ENCODE measurements at places on chromosomes 12 and 14. TPM values are rescaled to one million over a fixed set of nuclear protein-coding genes. Genes with fewer than 3 reads are reported as not detected.

ALDH2 gene
- total RNA-seq, result 44.0 TPM

- peaks cover 15% of the 10 kb centered on the region for H3K36me3 ChIP-seq
- no peak for DNase-seq
- no peaks in the 10 kb centered on the region for H3K27me3 ChIP-seq
- H3K27ac ChIP-seq, result no peak overlapping the region
- no peak overlapping the region for H3K4me3 ChIP-seq
These were observed 199.9 kb upstream of the RTL1 start for GRCh38 chr14:101103321-101103901.

DNA sequence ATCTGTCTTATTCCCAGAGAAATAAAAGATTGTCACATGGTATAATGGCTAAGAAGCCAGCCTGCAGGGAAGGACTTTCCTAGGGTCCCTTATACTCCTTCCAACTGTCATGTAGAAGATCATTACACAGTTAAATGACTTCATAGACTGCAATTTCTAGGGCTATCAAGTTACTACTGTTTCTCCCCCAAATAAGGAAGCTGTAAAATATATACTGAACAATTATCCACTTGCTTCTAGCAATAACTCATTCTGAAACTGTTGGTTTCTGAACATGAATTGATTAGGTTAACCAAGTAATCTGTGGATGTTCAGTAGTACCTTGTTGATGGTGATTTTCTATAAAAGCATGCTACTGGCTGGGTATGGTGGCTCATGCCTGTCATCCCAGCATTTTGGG is 44.6 kb downstream of the A2ML1 start:
- peaks cover 4% of the 10 kb centered on the region for H3K36me3 ChIP-seq
- no peak overlapping the region for H3K27ac ChIP-seq
- no peak for DNase-seq
- H3K4me1 ChIP-seq, result no peaks in the 10 kb centered on the region

GRCh38 chr14:101090976-101091375 is 187.5 kb upstream of the RTL1 start:
- H3K27ac ChIP-seq, result no peak overlapping the region
- DNase-seq, result no peak
- no peak overlapping the region for H3K4me3 ChIP-seq
- no peaks in the 10 kb centered on the region for H3K4me1 ChIP-seq
- no peaks in the 10 kb centered on the region for H3K36me3 ChIP-seq

CFAP73 gene
- not detected for total RNA-seq

KRT85 gene
- total RNA-seq, result not detected

DNA sequence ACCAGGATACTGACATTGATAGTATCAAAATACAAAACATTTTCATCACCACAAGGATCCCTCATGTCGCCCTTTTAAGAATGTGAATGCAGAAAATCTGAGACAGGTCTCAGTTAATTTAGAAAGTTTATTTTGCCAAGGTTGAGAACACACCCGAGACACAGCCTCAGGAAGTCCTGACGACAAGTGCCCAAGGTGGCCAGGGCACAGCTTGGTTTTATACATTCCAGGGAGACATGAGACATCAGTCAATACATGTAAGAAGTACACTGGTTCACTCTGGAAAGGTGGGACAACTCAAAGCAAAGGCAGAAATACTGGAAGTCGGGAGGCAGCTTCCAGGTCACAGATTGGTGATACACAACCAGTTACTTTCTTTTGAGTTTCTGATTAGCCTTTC is 235.2 kb upstream of the KRR1 start:
- no peak overlapping the region for H3K27ac ChIP-seq
- no peak for DNase-seq
- peaks cover 6% of the 10 kb centered on the region for H3K4me1 ChIP-seq
- H3K36me3 ChIP-seq, result no peaks in the 10 kb centered on the region
- no peaks in the 10 kb centered on the region for H3K27me3 ChIP-seq

DNA sequence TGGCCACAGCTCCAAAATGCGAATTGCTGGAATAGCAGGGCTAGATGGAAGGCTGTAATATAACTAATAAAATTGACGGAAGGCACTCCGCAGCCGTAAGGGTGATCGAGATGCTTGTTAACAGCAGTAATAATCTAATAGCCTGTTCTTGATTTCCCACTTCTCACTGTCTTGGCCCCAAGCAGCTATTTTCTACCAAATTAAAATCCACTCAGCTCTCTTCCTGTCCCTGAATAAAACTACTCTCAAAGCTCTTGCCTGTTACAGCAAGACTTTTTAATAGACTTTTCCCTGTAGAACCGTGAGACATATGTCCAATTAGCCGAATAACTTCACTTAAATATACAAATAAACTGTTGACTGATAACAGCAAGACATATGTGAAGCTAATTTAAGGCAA is 38.0 kb downstream of the ADCK1 start:
- no peaks in the 10 kb centered on the region for H3K36me3 ChIP-seq
- H3K27ac ChIP-seq, result no peak overlapping the region
- DNase-seq, result no peak
- no peaks in the 10 kb centered on the region for H3K4me1 ChIP-seq
- no peak overlapping the region for H3K4me3 ChIP-seq

LAG3 gene
- total RNA-seq, result 1.7 TPM

STAC3 gene
- total RNA-seq, result 2.0 TPM

GRCh38 chr12:64992641-64993040 is 128.5 kb downstream of the WIF1 start:
- H3K27ac ChIP-seq, result peak overlapping the region; percentile 78
- H3K27me3 ChIP-seq, result no peaks in the 10 kb centered on the region
- peaks cover 23% of the 10 kb centered on the region for H3K36me3 ChIP-seq
- no peak overlapping the region for H3K4me3 ChIP-seq
- DNase-seq, result peak; percentile 80

CCDC88C gene
- total RNA-seq, result 52.4 TPM

CIDEB gene
- not detected for total RNA-seq

GRCh38 chr12:97022536-97023230 is 115.6 kb downstream of the NEDD1 start:
- no peak overlapping the region for H3K27ac ChIP-seq
- no peaks in the 10 kb centered on the region for H3K36me3 ChIP-seq
- no peaks in the 10 kb centered on the region for H3K4me1 ChIP-seq
- no peaks in the 10 kb centered on the region for H3K27me3 ChIP-seq
- DNase-seq, result no peak

DNA sequence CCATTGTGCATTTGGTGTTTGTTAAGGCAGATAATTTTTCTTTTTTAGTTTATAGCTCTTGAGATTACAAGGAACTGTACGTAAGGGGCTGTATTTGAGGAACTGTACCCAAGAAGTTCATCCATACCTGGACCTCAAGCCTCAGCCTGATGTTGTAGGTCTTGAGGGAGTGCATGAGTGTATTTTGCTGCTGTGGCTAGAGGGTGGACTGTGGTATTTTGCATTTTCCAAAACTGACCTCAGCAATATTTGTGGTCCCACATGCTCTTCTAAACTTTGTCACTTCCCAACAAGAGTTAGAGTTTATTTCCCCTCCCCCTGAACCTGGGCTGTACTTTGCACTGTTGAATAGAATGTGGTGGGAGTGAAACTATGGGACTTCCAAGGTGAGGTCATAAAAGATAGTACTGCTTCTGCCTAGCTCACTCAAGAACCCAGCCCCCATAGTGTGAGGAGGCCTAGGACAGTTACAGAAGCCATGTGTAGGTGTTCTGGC is 42.2 kb upstream of the FBXO33 start:
- no peak overlapping the region for H3K4me3 ChIP-seq
- no peak overlapping the region for H3K27ac ChIP-seq
- H3K27me3 ChIP-seq, result no peaks in the 10 kb centered on the region

SCYL2 gene
- 41.4 TPM for total RNA-seq

DNA sequence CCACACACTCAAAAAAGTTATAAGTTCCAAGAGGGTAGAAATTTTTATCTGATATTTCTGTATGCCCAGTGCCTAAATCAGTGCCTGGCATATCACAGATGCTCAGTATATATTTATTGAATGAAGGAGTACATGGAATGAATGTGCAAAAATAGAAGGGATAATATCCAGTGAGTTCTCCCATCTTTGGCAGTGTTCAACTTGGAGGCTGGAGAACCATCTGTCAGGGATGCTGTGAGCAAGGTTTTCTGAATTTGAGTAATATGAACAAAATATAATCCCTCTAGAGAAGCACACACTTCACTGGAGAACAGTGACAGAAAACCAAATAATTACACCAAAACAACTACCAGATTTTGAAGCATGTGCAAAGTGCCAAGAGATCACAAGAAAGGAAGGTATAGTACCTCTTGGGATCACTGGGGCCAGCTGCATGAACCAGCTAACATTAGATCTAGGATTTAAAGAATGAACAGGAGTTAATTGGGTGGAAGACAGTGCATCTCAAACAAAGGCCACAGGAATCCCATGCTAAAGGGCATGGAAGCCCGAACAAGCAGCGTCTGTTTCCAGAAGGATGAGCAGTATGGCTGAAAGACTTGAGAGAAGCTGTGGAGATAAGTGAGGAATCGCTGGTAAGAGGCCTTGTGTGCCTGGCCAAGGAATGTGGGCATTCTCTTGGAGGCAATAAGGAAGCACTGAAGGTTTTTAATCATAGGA is 11.5 kb downstream of the SLC8A3 start:
- H3K4me3 ChIP-seq, result no peak overlapping the region
- H3K27me3 ChIP-seq, result no peaks in the 10 kb centered on the region
- H3K36me3 ChIP-seq, result no peaks in the 10 kb centered on the region

DNA sequence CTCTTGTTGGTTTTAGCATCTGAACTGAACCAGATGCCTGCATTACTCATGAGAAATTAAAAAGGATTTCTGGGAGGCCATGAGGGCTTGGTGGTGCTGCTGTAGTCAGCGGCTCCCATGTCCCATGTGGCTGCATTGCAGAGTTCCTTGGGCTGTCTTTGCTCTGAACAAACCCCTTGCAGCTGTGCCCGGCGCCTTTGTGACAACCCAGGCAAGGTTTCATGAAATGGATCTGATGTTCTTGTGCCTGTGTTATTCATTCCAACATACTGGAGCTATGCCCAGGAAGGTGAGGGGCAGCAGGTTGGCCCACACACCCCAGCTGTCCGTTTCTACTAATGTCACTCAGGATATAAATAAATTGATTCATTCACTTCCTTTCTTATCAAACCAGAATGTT is 40.8 kb downstream of the TGFB3 start:
- no peak overlapping the region for H3K27ac ChIP-seq
- no peak for DNase-seq
- H3K36me3 ChIP-seq, result no peaks in the 10 kb centered on the region
- H3K4me1 ChIP-seq, result no peaks in the 10 kb centered on the region

- no peak overlapping the region for H3K27ac ChIP-seq
- no peak for DNase-seq
- no peaks in the 10 kb centered on the region for H3K27me3 ChIP-seq
- no peak overlapping the region for H3K4me3 ChIP-seq
- no peaks in the 10 kb centered on the region for H3K4me1 ChIP-seq
These were observed 14.8 kb upstream of the BCL11B start for GRCh38 chr14:99286761-99287160.

HOXC6 gene
- total RNA-seq, result not detected

TMPRSS12 gene
- not detected for total RNA-seq

DNA sequence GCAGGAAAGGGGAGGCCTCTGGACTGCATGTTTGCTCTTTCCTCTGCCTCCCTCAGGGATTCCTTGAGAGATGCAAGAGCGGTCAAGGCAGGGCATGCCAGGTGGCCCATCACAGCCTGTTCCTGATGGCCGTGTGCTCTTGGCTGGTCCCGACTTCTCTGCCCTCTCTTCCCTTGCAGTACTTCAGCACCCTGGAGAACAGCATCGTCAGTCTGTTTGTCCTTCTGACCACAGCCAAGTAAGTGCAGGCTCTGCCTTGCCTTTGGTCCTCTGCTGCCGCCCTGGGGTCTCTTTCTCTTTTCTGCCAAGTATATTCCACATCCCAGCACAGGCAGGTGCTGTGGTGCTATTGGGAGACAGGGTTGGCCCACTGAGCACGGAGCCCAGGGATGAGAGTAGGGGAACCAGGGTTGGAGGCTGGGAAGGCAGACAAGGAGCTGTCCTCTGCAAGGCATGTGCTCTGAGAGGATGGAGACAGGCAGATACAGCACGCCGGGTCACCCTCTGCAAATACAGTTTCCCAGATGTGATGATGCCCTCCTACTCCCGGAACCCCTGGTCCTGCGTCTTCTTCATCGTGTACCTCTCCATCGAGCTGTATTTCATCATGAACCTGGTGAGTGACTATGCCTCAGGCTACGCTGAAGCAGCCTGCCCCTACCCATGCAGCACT is 51.9 kb downstream of the TPCN1 start:
- H3K4me1 ChIP-seq, result no peaks in the 10 kb centered on the region
- H3K27ac ChIP-seq, result no peak overlapping the region
- H3K36me3 ChIP-seq, result peaks cover 9% of the 10 kb centered on the region
- DNase-seq, result no peak
- no peaks in the 10 kb centered on the region for H3K27me3 ChIP-seq

TMEM63C gene
- total RNA-seq, result 1.7 TPM

DNA sequence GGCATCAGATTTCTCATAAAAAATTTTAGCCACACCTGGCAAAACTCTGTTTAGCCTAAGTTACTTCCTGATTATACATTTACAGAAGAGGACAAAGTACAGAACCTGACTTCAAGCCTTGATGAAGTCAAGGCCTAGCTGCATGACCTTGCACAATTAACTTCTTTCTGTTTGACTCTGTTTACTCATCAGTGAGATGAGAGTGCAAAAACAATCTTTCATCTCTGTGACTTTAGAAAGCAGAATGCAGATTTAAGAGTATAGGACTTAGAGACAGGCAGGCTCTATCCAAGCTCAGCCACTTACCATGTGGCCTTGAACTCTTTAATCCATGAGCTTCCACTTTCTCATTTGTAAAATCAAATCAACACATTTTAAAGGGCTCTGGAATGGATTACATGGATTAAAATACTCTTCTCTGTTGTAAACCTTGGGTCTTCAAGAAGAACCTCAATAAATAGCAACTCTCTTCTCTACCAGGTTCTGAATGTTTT is 1178.9 kb downstream of the FLRT2 start:
- no peak overlapping the region for H3K27ac ChIP-seq
- no peaks in the 10 kb centered on the region for H3K36me3 ChIP-seq
- no peaks in the 10 kb centered on the region for H3K4me1 ChIP-seq
- no peak for DNase-seq
- no peaks in the 10 kb centered on the region for H3K27me3 ChIP-seq

DNA sequence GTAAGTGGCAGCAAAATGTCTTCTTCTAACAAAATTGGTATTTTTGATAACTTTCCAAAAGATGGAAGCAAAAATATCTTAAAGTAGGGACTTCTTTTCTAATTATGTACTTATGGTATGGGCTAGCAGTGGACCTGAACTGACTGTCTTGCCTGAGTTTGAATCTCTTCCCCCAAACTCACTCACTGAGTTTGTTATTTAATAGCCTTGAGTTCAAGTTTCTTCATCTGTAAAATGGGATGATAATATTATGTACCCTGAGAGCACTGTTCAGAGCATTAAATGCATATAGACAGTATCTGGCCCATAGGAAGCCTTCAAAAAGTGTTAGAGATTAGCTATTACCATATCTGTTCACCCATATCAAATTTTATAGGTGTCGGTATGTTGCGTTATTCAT is 210.4 kb upstream of the NUDT4 start:
- H3K27me3 ChIP-seq, result peaks cover 2% of the 10 kb centered on the region
- no peaks in the 10 kb centered on the region for H3K36me3 ChIP-seq
- H3K27ac ChIP-seq, result no peak overlapping the region
- H3K4me1 ChIP-seq, result no peaks in the 10 kb centered on the region

DNA sequence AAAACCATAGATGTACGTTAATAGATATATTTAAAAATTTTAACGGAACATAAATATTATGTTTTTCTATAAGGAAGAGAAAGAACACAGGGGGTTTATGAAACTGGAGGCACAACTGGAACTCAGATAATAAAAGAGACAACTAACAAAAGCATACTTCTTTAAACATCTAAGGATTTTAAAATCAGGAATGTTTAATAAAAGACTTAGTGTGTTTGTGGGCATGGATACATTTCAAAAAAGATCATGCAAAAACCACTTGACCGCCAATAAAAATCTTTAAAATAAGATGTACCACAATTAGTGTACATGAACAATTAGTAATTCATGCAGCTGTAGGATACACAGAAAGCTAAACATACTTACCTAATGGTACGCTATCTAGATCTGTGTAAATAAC is 113.0 kb downstream of the KIF21A start:
- no peak overlapping the region for H3K27ac ChIP-seq
- peaks cover 18% of the 10 kb centered on the region for H3K36me3 ChIP-seq
- DNase-seq, result no peak

LRFN5 gene
- 3.0 TPM for total RNA-seq

All from H9 (cell line).